ENCODE measurements at places on chromosomes 12 and 14.

DNA sequence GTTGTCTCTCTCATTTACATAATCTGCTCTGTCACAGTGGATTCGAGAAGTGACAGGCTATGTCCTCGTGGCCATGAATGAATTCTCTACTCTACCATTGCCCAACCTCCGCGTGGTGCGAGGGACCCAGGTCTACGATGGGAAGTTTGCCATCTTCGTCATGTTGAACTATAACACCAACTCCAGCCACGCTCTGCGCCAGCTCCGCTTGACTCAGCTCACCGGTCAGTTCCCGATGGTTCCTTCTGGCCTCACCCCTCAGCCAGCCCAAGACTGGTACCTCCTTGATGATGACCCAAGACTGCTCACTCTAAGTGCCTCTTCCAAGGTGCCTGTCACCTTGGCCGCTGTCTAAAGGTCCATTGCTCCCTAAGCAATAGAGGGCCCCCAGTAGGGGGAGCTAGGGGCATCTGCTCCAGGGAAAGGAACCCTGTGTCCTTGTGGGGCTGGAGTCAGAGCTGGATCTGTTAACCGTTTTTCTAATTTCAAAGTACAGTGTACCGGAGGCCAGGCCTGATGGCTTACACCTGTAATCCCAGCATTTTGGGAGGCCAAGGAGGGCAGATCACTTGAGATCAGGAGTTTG lies 5.1 kb downstream of the ERBB3 start:
- DNase-seq: no peak

GRCh38 chr12:109768901-109769670 lies 55.5 kb downstream of the FAM222A start:
- no peak for DNase-seq

DNA sequence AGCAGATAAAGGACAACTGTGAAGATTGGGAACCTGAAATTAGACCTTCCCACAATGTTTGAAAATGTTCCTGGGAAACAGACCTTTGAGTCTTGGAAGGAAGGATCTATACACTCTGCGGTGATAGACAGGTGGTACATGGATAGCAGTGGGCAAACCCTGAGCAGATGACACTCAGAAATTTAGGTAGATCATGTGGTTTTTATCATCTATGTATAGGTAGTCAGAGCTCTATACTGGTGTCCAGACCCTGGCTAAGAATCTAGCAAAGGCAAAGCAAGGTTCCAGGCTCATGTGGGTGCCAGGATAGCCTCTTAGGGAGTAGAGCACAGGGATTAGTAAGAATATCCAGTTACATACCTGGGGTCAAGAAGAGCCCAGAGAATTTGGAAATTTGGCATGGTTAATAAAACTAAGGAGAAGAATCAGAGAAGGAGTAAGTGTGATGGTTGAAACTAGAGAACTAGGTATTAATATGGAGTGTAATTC lies 331.2 kb upstream of the FBXO33 start:
- no peak for DNase-seq

DNA sequence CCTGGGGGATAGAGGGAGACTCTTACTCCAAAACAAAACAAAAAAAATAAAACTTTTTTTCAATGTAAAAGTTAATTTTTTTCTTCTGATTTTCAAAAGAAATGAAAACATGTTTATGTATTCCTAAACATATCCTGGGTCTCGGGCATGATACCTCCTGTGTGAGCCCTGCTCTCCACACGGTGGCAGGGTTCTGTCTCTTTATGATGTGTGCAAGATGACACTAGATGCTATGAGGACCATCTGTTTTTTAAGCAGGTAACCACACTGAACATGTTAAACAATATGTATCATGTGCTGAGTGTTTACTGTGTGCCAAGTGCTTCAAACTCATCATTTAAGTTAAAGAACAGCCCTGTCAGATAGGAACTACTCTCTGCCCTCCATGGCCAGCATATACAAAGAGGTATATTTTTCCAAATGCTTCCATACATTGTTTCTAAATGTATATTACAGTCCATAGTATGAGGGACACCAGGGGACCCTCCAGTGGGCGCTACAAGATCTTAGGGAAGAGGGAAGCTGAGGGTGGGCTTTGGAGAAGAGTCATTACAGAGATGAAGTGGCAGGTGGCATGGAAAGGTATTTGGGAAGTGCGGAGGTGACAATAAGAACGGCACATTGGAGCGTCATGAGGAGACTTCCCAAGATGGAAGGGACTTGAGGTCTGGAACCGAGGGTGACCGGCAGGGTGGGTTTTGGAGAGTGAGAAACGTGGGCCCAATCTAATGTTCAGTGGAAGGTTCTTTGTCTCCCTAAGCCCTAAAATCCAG lies 28.5 kb downstream of the FOS start:
- DNase-seq: no peak

DNA sequence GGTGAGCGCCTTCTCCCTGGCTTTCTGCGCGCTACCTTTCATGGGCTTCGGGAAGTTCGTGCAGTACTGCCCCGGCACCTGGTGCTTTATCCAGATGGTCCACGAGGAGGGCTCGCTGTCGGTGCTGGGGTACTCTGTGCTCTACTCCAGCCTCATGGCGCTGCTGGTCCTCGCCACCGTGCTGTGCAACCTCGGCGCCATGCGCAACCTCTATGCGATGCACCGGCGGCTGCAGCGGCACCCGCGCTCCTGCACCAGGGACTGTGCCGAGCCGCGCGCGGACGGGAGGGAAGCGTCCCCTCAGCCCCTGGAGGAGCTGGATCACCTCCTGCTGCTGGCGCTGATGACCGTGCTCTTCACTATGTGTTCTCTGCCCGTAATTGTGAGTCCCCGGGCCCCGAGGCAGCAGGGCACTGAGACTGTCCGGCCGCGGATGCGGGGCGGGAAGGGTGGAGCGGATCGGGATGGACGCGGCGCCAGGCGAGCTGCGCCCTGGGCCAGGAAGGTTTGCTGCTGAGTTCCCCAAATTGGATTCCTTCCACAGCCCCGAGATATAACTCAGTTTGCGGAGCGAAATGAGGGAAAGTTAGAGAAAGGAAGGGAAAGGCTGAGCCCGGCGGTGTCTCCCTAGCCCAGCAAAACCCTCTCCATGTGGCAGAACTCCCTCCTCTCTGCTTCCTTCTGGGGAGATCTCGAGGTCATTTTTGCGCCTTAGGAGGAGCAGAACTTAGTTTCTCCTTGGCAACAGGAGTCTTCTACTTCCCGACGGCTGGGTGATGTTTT lies 972 bp downstream of the PTGDR start:
- DNase-seq: no peak

- no peak for DNase-seq
Measured at GRCh38 chr14:98494582-98494981, 777.4 kb downstream of the BCL11B start.

GRCh38 chr12:46493834-46494181 lies 121.2 kb upstream of the SLC38A2 start:
- DNase-seq: no peak

Measured in stimulated activated CD8-positive, alpha-beta memory T cell treated with anti-CD3 and anti-CD28 coated beads, Interleukin-2, amount 100 ng/mL, for 1 hour (primary cell).